ENCODE measurements at places on chromosomes 4 and X.

DNA sequence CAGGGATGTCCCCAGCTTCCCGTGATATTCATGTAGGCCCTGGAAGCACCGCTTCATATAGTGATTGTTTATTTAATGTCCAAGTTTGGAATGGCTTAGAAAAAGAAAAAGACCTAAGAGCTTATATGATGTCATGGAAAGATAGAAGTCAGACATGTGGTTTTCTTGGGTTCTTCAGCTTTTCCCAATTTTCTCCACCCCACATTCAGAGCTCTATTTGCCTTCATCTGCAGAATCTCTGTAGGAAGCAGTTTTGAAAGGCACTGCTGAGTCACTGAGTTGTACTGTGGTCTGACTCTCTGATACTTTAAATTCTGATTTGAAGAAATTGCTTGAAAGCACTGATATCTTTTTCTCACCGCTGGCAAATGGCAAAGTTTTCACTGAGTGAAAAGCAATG lies 120.6 kb upstream of the EDNRA start:
- DNase-seq, result peak; percentile 85

GRCh38 chr4:75924309-75924827 lies 16.4 kb downstream of the NAAA start:
- DNase-seq, result no peak

GRCh38 chr4:2535376-2536192 lies 863 bp upstream of the FAM193A start:
- DNase-seq, result no peak

GRCh38 chrX:124720532-124720931 lies 374.2 kb downstream of the SH2D1A start:
- DNase-seq, result no peak

DNA sequence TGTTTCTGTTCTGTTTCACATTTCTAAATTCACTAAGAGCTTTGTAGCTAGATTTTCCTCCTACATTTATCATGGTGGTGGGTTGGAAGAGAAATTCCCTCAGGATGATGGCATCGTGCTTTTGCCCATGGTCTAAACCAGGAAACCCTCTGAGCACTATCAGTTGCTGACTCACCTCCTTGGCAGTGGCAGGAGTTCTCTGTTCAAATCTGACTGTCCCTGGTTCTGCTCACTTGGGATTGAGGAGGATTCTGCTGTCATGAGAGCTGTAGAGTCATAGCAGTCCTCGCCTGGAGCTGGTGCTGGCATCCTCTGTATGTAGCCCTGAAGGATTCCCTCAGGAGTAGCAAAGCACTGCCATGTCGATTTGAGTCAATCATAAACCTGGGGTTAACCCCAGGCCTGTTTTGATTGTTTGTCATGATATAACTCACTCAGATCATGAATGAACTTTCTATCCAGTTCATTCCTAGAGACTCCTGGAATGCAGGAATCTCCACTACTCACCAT lies 9.4 kb downstream of the TEX13A start:
- no peak for DNase-seq

- DNase-seq, result no peak
These were observed 15.6 kb downstream of the SRPX start for GRCh38 chrX:38205039-38205438.

GRCh38 chr4:145679991-145680455 lies at the start of gene C4orf51:
Gene C4orf51 (plus strand): TSS chr4:145680146. CDS start chr4:145680204, 58 bp downstream.
- DNase-seq, result peak; percentile 23

GRCh38 chr4:169272265-169272886 lies 1.6 kb upstream of the SH3RF1 start:
- DNase-seq, result no peak

DNA sequence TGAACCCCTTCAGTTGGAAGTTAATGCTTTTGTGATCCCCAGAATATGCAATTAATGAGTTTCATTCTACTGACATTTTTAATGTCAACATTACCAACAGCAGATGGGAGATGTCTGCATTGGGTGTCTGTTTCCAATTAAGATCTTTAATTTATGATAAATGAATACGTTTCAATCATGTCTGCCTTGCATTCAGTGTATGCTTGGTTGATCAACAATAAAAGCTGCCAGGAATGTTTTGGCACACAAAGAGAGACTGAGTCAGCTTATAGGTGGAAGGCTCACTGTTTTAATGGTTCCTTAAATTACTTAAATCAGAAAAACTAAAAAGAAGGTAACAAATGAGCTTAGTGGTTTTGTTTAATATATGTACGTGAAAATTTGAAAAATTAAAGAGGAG lies 359.9 kb upstream of the CNKSR2 start:
- no peak for DNase-seq

DNA sequence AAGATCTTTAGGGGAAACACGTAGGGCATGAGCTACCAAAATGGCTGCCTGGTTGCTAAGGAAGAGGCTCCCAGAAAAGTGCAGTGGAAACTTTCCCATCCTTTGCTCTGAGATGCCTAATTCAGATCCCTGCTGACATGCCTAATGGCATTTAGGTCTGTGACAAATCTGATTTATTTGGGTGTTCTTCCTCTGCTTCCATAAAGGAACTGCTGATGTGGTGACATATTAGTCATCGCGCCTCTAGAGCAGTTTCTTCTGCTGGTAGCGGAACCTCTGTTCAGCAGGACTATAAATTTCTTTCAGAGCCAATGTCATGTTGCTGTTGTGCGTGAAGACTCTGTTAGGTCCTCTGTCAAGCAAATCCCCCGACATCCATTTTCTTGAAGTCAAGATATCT lies 310.0 kb downstream of the PDHA2 start:
- no peak for DNase-seq

GRCh38 chr4:118889312-118889691 lies 648 bp downstream of the SYNPO2 start:
- DNase-seq, result no peak

- no peak for DNase-seq
These were observed 9.3 kb upstream of the HOPX start for GRCh38 chr4:56690393-56690792.

DNA sequence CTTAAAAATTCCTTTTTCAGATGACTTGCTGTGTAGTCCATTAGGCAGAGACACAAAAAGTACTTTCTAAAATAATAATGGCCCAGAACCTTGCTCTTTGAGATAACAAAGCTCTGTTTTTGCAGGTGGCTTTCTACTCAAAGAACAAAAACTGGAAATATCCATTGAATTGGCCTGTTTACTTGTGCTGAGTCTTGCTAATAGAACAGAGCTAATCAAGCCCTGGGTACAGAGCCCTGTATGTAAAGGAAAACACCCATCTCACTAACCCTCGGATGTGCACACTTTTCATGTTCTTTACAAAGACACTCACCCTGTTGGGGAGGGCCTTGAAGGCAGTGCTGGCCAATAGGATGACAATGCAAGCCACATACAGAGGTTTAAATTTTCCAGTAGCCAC lies 27.0 kb upstream of the LNX1 start:
- DNase-seq, result no peak

- no peak for DNase-seq
These were observed 198.6 kb downstream of the MAGEB5 start for GRCh38 chrX:26414534-26414933.

DNA sequence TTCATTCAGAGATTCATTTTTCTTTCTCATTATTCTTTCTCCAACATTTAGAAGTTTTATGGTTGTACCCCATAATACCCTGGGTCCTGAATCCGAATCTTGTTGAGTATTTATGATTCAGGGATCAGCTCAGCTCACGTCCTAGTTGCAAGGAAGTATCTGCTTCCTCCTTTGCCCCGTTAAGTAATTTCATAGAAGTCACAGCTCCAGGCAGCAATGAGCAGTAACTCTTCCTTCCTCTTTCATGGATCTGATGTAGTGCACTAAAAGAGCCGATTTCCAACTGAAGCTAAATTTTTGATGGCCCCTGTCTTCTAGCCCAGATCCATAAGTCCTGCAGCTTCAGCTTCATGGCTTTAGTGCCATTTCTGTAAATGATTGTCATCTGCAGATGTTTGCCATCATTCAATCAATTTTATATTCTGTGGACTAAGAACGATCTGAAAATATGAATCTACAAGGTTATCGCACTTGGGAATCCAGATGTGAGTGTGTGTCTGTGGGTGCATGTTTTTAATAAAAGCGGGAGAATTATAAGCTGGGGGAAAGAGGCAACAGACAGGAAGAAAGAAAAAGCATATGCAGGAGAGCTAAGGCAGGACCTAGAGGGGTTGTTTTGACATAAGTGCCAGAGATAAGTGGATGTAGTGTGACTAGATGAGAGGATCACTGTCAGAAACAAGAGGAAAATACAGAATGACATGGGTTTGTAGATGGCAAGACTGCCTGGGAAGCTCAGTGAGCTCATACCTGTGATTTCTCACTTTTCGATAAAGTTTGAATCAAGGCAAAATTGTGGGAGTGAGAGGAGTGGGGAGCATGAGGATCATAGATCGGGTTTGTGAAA lies 17.5 kb downstream of the VEGFD start:
- no peak for DNase-seq

GRCh38 chr4:22238742-22239141 lies 277.1 kb downstream of the ADGRA3 start:
- no peak for DNase-seq

- DNase-seq, result peak; percentile 68
These were observed 42.8 kb downstream of the CUL4B start for GRCh38 chrX:120517936-120518335.
